Cortex of kidney (tissue), 1 donor: ENCODE measurements at places on chromosomes 12 and 14.

- DNase-seq: no peak
These were observed 124.9 kb downstream of the TSPAN9 start for GRCh38 chr12:3202096-3202495.

GRCh38 chr12:57623811-57624390 lies 9.1 kb downstream of the B4GALNT1 start:
- no peak for DNase-seq

- DNase-seq: no peak
These were observed 15.9 kb upstream of the CLEC4E start for GRCh38 chr12:8556531-8557097.

DNA sequence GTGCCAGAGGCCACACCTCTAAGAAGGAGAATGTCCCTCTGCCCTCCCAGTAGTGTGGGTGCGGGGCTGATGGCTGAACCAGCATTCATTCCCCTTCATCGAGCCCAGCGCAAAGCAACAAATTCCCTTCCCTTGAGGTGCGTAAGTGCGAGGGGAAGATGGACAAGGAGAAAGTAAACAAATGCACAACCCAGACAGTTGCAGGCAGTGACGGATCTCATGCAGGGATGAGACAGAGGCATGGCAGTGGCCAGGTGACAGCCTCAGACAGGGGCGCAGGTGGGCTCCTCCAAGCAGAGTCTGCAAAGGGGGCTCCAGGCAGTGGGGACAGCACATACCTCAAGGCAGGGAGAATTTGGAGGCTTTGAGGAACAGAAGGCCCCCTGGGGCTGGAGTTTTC lies 2.3 kb upstream of the MYL2 start:
- no peak for DNase-seq

DNA sequence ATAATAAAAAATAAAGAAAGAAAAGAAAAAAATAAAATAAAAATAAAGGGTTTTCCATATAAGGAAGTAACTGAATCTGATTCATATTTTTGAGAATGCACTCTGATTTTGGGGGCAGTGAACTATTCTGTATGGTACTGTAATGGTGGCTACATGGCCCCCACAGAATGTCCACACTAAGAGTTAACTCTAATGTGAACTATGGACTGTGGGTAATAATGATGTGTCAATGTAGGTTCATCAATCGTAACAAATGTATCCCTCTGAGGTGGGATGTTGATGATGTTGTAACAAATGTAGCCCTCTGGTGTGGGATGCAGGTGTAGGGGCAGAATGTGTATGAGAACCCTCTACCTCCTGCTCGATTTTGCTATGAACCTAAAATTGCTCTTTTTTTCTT lies 13.8 kb downstream of the KRT8 start:
- no peak for DNase-seq

DNA sequence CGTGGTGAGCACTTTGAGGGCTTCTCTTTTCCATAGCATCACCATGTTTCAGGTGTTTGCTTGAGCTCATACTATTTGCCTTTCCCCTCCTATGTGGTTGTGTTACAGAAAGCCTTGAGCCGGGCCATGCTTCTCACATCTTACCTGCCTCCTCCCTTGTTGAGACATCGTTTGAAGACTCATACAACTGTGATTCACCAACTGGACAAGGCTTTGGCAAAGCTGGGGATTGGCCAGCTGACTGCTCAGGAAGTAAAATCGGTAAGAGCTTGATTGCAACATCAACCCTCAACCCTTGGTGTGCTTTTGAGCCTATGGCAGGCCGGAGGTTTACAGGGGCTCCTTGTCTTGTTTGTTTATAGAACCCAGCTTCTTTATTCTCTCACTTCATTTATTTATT lies 8.1 kb downstream of the LETMD1 start:
- DNase-seq: no peak

- DNase-seq: no peak
These were observed 54.2 kb downstream of the TGFB3 start for GRCh38 chr14:75927564-75928087.

- no peak for DNase-seq
These were observed 49.2 kb downstream of the NINJ2 start for GRCh38 chr12:613996-614395.

GRCh38 chr12:63164911-63165310 lies 13.9 kb upstream of the AVPR1A start:
- no peak for DNase-seq

GRCh38 chr12:116099652-116100432 lies 177.7 kb downstream of the MED13L start:
- DNase-seq: no peak

GRCh38 chr12:12495536-12495935 lies 67.1 kb downstream of the DUSP16 start:
- DNase-seq: no peak

DNA sequence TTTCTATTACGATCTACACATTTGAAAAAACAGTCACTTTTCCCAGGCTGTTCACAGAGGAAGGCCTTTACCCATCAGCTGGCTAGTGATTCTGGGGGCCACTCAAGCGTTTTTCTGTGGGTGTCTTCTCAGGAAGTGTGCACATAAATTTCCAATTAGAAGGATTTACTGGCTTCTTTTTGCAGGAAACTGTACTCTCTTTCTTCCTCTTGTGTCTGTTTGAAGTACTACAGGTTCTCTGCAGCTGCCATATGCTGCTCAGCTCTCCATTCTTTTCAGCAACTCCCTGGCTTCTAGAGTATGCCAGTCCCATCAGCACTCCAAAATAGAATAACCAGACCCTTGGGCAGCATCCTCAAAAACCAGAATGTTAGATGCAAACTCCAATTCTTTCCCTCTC lies 110.4 kb upstream of the NAV3 start:
- DNase-seq: no peak

DNA sequence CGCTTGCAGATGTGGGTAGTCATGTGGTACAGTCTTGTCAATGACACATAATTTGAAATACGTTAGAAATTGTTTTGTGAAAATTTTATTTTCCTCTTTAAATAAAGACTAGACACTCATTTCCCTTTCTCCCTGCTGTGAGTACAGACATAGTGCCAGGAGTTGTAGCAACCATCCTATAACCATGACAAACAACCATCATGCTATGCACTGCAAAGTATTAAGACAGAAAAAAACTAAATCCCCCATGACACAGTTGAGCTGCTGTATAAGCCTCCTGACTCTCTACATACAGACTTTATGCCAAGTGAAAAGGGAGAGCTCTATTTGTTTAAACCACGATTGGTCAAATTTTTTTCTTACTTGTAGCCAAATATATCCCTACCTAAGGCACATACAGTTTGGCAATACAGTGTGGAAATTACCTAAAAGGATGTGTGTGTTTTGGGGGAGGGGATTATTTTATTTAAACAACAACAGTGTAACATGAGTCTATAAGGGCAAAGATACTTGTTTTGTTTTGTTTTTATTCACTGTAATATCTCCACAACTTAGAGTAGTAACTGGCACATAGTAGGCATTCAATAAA lies 45.0 kb upstream of the KRR1 start:
- no peak for DNase-seq

GRCh38 chr14:70665448-70666360 lies 24.0 kb downstream of the TTC9 start:
- no peak for DNase-seq

GRCh38 chr12:21337959-21338744 lies 3.4 kb upstream of the SLCO1A2 start:
- no peak for DNase-seq

DNA sequence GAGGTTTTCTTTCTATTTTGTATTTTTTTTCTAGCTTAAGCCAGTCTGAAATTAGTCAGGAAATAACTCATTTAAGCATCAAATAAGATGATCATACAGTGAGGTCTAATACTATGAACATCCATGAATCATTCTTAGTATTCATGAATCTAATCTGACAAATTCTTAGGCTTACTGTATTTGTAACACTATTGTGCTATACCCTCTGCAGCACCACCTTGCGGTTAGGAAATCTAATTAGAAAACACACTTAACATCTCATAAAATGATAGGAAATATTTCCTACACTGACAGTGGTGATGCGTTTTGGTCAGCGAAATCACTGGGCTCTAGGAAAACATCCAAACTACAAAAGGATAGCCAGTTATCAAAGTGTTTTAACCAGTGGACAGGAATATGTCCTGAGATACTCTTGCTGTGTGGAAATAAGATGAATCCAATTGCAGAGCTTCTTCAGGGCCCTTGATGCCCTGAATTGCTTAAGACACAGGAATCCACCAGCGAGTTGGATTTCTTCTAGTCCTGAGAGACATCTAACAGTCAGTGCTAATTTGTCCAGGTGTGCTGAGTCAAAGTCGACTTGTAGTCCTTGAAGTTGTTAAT lies 109.3 kb upstream of the MYF6 start:
- DNase-seq: no peak

- DNase-seq: no peak
These were observed 202.6 kb downstream of the TMX1 start for GRCh38 chr14:51442513-51443175.

DNA sequence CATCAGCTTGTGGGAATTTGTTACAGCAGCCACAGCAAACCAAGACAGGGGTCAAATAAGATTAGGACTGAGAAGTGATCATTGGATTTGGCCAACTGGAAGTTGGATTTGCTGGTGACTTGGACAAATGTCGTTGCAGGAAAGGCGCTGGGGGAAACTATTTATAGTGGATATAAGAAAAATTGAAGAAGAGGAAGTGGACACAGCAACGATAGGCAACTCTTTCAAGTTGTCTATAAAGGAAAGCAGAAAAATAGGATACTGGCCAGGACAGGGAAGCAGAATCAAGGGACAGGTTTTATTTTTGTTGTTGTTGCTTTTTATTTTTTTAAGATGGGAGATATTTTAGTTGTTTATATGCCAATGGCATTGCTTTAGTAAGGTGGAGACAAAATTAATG lies 56.2 kb upstream of the RTRAF start:
- no peak for DNase-seq

- DNase-seq: no peak
These were observed 126.8 kb upstream of the NCOR2 start for GRCh38 chr12:124694250-124694649.

DNA sequence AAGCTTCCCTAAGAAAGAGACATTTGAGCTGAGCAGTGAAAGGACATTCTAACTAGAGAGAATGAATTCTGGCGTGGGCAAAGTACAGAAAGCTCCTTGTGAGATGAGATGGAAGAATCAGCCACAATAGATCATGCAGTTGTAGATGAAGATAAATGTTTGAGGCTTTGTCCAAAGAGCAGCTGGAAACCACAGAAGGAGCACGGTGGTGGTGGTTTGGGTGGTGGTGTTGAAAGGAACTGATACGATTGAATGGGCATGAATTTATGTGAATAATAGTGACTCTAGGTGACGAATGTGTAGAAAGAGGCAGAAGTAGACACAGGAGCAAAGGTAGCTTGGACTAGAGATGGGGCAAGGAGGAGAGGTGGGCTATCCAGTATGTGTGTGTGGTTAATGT lies 260.5 kb upstream of the TMTC1 start:
- DNase-seq: no peak

DNA sequence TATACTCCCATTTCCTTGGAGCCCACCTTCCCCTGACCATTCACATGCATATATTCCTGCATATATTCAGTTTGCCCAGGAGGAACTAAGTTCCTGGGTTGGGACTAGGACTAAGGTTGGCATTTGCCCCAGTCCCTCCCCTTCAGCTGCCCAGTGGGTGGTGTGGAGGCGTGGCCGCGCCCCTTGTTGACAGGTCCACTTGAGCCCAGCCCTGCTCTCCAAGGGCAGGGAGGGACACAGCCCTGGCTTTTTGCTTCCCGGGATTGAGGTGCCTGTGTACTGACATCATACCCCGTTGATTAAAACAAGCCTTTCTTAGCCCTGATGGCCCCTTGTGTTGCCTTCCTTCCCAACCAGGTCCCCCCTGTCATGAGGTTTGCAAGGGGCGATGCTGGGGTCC lies 7.3 kb downstream of the ERBB3 start:
- no peak for DNase-seq

- DNase-seq: no peak
These were observed 69.8 kb downstream of the HMGA2 start for GRCh38 chr12:65894088-65894487.

GRCh38 chr12:103348935-103349334 lies 146.8 kb downstream of the C12orf42 start:
- no peak for DNase-seq

GRCh38 chr14:90985601-90986242 lies 74.7 kb downstream of the RPS6KA5 start:
- DNase-seq: no peak

GRCh38 chr14:99737956-99738667 lies 54.0 kb downstream of the CYP46A1 start:
- DNase-seq: no peak

GRCh38 chr14:54570631-54571415 lies 3.9 kb downstream of the SAMD4A start:
- no peak for DNase-seq

DNA sequence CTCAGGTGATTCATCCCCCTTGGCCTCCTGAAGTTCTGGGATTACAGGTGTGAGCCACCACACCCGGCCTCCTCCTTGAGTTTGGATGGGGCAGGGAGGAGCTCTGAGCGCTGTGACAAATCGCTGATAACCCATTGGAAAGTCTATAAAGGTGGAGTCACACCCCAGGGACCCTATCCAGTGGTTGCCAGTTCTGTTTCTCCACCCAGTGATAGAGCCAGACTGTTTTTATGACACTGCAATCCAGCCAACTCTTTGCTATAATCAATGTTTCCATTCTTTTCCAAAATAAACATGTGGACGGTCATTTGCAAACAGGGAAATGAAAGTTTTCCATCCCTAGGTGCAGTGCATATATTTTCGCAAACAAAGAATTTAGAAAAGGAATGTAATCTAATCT lies 142.0 kb upstream of the PELI2 start:
- no peak for DNase-seq

DNA sequence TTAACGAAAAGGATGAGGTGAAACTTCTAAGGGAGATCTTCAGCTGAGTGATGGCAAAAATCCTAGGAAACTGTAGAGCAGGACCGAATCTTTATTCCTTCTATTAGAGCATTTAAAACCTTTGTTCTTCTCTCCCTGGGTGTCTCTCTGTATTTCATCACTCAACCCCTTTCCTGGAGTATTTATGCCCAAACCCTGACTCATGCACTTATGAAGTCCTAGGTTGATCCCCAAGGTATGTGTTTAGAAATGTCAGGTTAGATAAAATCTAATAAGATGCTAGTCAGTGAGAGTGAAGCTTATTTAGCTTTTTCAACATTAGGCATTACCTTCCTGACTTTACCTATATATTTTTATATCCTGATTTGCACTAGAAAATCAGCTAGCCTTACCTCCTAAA lies 239.8 kb upstream of the NPAS3 start:
- no peak for DNase-seq

DNA sequence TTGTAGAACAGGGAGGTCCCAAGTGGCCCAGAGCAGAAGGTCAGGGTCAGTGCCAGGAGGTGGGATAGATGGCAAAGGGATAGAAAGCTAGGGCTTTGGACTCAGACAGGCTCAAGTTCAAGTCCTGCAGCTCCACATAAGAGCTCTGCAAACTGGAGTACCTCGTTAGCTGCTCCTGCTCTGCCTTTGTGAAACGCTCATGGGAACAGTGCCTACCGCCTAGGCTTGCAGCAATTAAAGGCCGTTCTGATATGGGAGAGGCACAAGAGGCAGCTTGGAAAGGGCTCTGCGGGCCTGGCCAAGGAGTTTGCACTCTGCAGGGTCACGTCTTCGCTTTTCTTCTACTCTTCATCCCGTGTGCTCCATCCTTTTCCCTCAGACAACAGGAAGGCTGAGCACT lies 54.1 kb downstream of the MAP1LC3B2 start:
- no peak for DNase-seq
